Activated CD8-positive, alpha-beta T cell treated with anti-CD3 and anti-CD28 coated beads for 36 hours (primary cell): ENCODE measurements at places on chromosomes 5 and 9. TPM values are rescaled to one million over a fixed set of nuclear protein-coding genes. Genes with fewer than 3 reads are reported as not detected.
A peak's percentile ranks its signal among the peaks of the same experiment; 100 is the strongest.

Gene DAB2IP
- total RNA-seq = 0.54 TPM

- DNase-seq = no peak
- H3K27me3 ChIP-seq = no peaks in the 10 kb centered on the region
- no peak overlapping the region for H3K4me3 ChIP-seq
Measured at GRCh38 chr5:167051402-167051768, 1240.1 kb upstream of the WWC1 start.

- no peaks in the 10 kb centered on the region for H3K36me3 ChIP-seq
- DNase-seq = no peak
- no peak overlapping the region for H3K4me3 ChIP-seq
- peaks cover 20% of the 10 kb centered on the region for H3K27me3 ChIP-seq
Measured at GRCh38 chr9:113858282-113858681, 17.8 kb upstream of the ZNF618 start.

- peak; percentile 8 for DNase-seq
- peaks cover 26% of the 10 kb centered on the region for H3K4me1 ChIP-seq
- H3K4me3 ChIP-seq = peak overlapping the region; percentile 55
- H3K27me3 ChIP-seq = no peaks in the 10 kb centered on the region
Measured at GRCh38 chr9:20043035-20043434, 254.2 kb upstream of the SLC24A2 start.

GRCh38 chr5:23400951-23401350 lies 106.5 kb upstream of the PRDM9 start:
- no peaks in the 10 kb centered on the region for H3K36me3 ChIP-seq
- H3K27ac ChIP-seq = no peak overlapping the region
- no peaks in the 10 kb centered on the region for H3K4me1 ChIP-seq
- H3K4me3 ChIP-seq = no peak overlapping the region

DNA sequence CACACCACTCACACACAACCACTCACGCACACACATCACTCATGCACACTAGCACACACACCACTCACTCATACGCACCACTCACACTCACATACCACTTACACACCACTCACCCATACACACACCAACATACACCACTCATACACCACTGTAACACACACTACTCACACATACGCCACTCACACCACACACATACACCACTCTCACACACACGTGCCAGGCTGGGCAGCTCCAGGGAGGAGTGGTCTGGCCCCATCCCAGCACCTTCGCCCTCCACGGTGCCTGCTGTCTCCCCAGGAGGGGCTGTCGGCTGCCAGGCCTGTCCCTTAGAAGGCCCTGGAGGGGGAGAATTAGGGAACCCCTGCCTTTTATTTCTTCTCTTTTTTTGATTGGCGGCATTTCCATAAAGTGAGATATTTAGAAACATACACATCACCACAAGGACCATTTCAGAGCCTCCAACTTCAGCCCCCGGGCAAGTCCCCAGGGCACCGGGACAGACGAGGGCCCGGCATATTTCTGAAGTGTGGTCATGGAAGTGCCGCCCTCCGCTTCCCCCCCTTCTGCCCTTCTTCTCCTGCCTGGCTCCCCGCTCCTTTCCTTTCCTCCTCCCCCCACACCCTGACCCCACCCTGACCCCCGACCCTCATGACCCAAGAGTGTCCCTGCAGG lies 6.3 kb upstream of the ASB6 start:
- no peak overlapping the region for H3K4me3 ChIP-seq
- no peaks in the 10 kb centered on the region for H3K27me3 ChIP-seq
- no peaks in the 10 kb centered on the region for H3K4me1 ChIP-seq
- no peak overlapping the region for H3K27ac ChIP-seq
- no peak for DNase-seq
